Activated naive CD4-positive, alpha-beta T cell treated with anti-CD3 and anti-CD28 coated beads, Interleukin-2, amount 50 U/mL, for 16 hours (primary cell): ENCODE measurements at places on chromosomes 1 and 21.

DNA sequence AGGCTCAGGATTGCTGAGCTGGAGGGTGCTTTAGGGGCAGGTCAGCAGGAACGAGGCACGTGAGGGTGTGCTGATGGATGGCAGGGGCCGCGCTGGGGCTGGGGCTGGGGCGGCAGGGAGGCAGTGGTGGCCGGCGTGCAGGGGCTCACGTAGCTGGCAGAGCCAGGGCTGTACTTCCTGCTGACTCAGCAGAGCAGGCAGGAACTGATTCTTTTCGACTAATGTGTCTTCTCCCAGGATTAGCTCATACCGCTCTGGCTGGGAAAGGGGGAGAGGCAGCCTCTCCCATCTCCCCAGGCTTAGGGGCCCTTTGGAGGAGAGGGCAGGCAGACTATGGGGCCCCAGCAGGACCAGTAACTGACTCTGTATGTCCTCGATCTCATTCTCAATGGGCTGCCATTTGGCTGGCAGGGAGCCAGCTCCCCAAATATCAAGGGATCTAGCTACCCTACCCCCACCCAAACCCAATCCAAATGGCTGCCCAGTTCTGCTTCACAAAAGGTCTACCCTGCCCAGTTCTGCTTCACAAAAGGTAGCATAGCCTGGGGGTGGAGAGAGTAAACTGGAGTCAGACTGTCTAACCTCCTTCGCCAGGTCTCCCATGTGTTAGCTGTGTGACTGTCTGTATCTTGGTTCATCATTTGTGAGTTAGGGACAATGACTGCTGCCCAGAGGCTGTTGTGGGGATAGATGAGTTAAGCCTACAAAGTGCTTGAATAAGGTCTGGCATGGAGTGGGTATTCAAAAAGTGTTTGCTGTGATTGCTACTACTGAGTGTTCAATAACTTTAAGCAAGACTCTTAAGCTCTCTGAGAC, 100.1 kb upstream of the SLC2A1 start:
- DNase-seq = no peak

DNA sequence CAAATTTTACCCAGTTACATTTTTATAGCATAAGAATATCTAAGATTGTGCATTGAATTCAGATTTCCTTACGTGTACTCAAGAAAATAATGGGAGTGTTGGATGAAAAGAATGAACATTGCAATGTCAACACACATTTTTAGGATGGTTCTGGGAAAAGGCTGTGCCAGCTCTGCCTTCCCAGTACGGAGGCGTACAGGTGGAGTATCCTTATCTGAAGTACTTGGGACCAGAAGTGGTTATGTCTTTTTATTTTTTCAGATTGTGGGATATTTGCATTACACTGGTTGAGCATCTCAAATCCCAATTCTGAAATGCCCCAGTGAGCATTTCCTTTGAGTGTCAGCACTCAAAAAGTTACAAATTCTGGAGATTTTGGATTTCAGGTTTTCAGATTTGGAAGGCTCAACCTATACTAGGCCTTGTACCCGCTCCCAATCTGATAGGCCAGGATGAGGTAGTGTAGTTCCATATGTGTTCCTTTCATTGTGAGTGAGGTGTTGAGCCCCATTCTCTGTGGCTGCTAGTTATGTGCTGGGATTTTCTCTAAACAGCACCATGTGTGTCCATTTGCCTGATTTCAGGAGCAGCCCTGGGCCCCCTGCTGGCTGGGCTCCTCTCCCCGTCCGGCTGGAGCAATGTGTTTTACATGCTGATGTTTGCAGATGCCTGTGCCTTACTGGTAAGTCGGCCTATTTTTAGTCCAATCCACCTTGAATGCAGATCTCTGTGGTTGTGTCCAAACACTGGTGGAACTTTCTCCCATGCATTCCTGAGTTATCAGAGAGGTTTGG, 60.8 kb downstream of the SLC37A1 start:
- no peak for DNase-seq

DNA sequence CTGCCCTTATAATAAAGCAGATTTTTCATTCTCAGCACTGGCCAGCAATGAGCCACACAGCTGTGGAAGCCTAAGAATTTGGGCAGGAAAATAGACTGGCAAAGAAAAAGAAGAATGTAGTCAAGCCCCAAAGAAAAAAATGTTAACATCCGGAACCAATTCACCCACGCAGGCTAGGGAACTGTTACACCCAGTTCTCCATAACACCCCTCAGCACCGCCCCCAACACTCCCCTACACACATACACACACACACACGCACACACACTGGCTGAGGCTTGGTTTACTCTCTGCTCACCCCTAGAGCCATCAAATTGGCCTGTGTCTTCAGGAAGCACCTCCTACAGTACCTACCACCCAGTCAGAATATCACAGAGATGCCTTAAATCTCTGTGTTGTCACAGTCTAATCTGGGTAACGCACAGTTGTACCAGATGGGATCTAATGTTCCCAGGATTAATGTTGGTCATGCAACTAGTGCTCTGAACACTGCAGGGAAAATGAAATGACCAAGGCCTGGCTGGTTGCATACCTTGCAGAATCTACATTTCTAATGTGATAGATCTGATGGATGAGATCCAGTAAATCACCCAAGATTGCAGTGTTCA, 14.5 kb downstream of the TBX15 start:
- no peak for DNase-seq

- no peak for DNase-seq
Observed at GRCh38 chr1:7568053-7568452, 203.0 kb upstream of the VAMP3 start.

DNA sequence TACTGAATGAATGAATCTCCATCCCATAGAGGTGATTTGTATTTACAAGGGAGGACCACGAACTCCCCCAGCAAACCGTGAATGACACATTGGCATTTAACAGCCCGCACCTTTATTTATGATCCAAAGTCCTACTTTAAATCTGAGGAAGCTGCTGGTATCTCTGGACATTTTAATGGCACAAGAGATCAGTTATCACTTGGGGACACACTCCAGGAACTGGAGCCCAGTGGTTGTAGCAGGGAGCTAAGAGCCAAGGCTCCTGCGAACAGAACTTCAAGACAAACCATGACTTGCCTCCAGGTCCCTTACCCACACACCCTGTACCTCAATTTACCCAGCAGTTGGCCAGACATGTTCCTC, 1.2 kb downstream of the CTNNBIP1 start:
- DNase-seq = no peak

DNA sequence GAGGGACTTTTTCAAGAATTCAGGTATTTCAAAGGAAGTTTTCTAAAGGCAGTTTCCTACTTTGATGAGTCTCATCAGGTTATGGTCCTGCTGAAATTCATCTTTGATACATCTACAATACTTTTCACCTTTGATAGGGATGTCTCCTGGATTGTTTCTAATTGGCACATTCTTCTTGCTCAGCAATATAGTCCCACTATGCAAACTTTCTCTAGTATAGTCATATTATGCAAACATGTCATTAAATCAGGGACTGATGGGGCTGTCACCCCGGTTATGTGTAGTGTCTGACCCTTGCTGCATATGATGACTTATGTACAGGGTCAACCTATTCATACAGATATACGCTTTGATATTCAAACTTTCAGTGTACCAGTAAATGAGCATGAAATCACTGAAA, 379 bp upstream of the FCRL1 start:
- DNase-seq = no peak

DNA sequence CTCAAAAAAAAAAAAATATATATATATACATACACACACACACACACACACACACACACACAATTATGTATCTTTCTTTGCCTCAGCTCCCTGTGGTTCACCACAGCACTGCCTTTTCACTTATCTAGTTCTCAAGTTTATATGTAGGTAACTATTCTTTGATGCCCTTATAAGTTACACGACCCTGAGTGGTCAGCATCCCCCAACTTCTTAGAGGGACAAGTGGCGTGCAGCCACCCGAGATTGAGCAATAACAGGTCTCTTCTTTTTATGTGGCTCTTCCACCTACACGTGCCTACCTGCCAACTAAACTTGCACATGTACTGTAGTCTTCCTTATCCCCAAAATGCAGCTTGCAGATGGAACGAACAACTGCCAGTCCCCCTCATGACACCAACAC, 120.8 kb downstream of the GABPA start:
- DNase-seq = no peak

DNA sequence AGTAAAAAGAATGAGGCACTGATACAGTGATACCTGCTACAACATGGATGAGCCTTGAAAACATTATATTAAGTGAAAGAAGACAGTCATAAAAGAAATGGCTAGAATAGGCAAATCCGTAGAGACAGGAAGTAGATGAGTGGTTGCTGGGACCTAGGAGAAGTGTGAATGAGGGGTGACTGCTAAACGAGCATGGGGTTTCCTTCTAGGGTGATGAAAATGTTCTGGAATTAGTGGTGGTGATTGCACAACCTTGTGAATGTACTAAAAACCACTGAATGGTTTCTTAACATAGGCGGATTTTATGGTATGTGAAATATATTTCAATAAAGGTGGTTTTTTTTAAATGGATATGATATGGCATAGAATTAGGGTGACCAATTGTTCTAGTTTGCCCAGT, 12.6 kb upstream of the SERINC2 start:
- no peak for DNase-seq

DNA sequence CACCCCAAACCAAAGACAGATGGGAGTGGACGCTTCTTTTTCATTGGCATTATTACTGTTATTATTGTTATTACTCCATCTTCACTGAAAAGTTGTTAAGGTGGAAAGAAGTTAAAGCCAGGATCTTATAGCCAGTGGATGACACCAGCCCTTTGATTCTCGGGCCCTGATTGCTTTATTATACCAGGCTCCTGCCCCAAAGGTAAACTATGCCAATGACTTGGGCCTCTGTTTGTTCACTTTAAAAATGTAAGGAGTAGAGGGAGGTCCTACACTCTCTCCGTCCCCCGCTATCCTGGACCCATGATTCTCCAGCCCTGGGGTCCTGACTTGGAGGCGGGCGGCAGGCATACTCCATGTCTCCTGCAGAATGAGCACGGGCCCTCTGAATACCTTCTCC, 106.8 kb downstream of the TOMM20 start:
- no peak for DNase-seq

GRCh38 chr1:201946224-201946908, at the start of gene LMOD1:
Gene LMOD1, minus strand, starts transcription at chr1:201946548. Its CDS starts 208 bp downstream, at chr1:201946340.
- DNase-seq = no peak

DNA sequence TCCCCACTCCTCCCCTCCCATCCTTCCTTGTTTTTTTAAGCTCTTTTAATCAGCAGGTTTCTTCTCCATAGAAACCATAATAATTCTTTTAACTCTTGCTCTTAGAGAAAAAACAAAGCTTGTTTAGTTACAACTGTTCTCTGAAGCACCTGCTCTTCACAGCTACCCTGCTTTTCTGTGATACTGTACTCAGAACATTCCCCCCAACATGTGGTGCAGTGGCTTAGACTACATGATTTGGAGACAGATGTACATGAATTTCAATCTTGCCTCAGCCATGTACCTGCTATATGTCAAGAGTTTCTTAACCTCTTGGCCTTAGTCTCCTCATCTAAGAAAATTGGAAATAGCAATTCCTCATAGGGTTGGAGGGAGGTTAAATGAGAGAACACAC, 33.5 kb downstream of the LAMC2 start:
- DNase-seq = no peak

DNA sequence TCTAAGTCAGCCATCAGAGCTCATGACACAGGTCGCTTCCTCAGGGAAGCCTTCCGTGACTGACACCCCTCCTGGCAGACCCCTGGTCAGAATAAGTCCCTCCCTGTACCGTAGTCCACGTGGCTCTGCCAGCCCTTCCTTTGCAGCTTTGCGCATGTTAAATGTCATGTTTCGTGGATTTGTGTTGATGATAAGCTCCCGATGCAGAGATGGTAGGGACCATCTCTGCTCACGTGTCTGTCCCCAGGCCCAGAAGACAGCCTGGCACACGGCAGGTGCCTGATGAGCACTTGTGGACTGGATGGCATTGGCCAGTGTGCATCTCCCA, 75.9 kb downstream of the DHRS3 start:
- no peak for DNase-seq

DNA sequence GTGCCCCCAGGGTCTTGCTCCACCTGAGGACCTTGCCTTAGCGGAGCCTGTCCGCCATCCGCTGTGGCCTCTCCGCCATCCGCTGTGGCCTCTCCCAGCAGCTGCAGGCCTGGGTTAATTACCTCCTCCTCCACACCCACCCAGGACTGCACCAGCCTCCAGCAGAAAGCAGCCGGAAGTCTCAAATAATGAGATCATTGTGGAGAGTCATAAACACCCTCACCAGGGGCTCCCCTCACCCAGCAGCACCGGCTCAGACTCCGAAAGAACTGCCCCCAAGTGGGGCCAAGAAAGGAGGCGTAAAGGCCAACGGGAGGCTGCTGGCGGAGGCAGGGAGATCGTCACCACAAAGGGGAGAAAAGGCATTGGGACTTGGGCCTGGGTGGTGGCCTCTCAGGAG, 10.7 kb upstream of the GPR153 start:
- DNase-seq = no peak

- peak; percentile 44 for DNase-seq
Observed at GRCh38 chr1:2801535-2802291, at the start of gene TTC34. Gene TTC34, minus strand, starts transcription at chr1:2801693. Its CDS starts 866 bp downstream, at chr1:2800827.

GRCh38 chr1:196517193-196517592, 91.0 kb downstream of the KCNT2 start:
- DNase-seq = no peak

GRCh38 chr1:35532497-35533223, 24.5 kb downstream of the KIAA0319L start:
- no peak for DNase-seq

GRCh38 chr1:232600424-232601258, 29.3 kb downstream of the SIPA1L2 start:
- no peak for DNase-seq

DNA sequence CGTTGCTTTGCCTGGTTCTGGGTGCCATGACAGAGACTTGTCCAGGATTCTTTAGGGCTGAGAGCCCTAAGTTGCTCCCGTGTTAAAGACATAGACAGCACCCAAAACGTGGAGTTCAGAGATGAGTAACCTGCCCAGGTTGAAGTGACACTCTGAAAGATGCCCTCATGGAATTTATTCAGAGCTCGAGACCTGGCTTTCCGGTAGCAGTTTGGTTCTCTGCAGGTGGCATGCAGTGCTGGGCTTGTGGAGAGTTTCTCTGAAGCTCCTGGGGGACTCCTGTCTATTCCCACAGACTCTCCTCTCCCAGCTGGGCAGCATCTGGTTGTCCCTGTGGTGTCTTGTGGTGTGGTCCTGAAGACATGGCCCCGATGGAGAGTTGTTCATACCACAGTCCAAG, 241.0 kb downstream of the RHOU start:
- DNase-seq = no peak

- no peak for DNase-seq
Observed at GRCh38 chr1:224757508-224757907, 141.4 kb downstream of the CNIH3 start.

- no peak for DNase-seq
Observed at GRCh38 chr1:74693473-74693872, 19.9 kb upstream of the ERICH3 start.

GRCh38 chr1:91924146-91924545, 25.1 kb upstream of the BRDT start:
- DNase-seq = no peak
